ENCODE measurements at places on chromosomes 6 and 20. TPM values are rescaled to one million over a fixed set of nuclear protein-coding genes. Genes with fewer than 3 reads are reported as not detected.

SNAI1 gene
- 4.3 TPM for total RNA-seq

DNA sequence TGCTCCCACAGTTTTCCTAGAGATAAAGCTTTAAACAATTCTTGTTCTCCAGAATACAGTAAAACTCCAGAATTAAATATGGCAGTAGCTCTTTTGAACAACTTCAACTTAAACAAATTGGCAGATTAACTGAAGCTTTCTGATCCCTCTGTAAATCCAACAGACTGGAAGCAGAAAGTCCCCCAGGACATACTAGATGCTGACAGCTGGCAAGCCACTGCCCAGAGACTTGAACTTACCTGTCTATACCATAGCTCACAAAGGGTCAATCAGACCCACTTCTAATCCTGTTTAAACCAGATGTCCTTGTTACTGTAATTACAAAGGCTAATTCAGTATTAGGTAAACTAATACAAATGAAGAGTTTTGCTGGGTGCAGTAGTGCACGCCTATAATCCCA lies 12.3 kb downstream of the GPLD1 start:
- no peak for DNase-seq

DNA sequence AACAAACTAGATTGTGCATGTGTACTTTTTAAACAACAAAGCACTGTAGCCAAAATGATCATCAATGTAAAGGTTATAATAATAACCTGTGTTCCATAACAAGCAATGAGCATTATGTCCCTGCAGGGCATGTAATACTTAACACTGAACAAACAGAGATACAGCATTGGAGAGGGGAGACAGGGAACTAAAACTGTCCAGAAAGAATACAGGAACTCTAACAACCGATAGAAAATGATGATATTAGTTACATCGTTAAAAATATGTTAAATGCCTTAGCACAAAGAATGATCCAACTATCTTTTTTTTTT lies 80.5 kb downstream of the COL9A1 start:
- no peak for DNase-seq

MROH8 gene
- total RNA-seq, result 3.8 TPM

DNA sequence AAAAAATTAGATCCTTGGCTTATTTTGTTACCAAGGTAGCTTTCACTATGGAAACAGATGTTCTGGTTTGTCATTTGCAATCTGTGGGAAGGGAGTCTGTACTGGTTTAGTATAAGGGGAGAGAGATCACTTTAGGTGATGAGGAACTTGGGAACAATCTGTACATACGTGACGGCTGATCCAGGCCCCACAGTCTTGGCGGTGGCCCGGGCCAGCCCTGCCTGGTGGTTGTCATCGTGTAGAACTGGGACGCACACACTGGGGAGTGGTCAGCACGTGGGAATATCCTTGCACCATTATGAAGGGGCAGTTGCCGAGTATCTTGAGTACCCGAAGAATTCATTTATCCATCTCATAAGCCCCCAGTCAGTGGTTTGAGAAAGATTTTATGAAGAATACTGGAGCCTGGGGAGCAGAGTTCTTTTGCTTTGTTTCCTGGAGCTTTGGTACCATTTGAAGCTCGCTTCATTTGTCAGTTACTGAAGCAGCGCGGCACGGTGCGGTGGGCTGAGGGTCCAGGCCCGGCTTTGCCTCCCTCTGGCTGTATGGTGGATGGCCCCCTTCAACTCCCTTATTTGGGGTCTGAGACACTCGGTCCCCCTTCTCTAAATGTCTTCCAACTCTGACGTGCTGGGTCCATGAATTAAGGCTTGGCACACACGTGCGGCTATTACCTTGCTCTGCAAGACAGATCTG lies 22.8 kb upstream of the CLDN20 start:
- no peak for DNase-seq

DNA sequence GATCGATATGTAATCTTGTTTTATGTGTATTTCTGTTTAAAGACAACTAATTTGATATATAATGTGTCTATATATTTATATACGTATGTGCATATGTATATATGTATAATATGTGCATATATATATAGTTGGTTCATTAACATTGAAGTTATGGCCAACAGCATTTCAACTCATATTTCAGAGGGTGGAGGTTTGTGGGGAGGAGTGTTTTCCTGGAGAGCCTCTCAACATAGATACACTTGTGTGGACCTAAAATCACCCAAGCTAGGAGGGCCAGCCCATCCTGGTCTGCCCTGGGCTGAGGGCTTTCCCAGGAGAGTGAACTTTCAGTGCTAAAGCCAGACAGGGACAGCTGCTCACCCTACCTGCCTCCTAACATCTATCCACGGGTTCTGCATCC lies 68.8 kb downstream of the TMEM242 start:
- no peak for DNase-seq
